ENCODE measurements at places on chromosomes 6 and 20. TPM values are rescaled to one million over a fixed set of nuclear protein-coding genes. Genes with fewer than 3 reads are reported as not detected.

CLIC5 gene
- not detected for total RNA-seq

SSR1 gene
- 129 TPM for total RNA-seq

THBD gene
- total RNA-seq = 15.6 TPM

IMPG1 gene
- not detected for total RNA-seq

PRDM13 gene
- not detected for total RNA-seq

MEP1A gene
- not detected for total RNA-seq

PGC gene
- not detected for total RNA-seq

BTNL2 gene
- total RNA-seq = not detected

All from GM23248 (cell line).